Dorsolateral prefrontal cortex (tissue), 122 donors: ENCODE measurements at places on chromosomes 6 and 20.

- DNase-seq = no peak
Measured at GRCh38 chr6:142856624-142857232, 88.2 kb downstream of the HIVEP2 start.

- DNase-seq = no peak
Measured at GRCh38 chr6:68139130-68139529, 496.0 kb upstream of the ADGRB3 start.

DNA sequence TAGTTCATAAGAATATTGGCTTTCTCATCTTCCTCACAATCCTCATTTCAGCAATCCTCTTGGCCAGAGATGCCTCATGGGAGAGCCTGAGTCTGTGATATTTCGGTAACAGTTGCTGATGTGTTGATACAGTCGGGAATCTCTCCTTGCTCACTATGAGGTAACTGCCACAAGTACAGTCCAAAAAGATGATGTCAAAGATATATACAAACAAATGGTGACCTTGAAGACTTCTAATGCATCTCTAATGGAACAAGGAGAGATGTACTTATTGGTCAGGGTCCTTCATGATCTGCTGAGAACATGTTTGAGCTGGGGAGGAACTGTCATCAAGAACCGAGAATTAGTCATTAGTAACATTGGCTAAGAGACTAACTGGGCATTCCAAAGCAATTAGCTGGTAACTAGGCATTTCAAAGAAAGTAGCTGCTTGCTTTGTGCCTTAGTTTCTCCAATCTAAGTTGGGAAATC is 56.1 kb downstream of the FILIP1 start:
- DNase-seq = no peak

DNA sequence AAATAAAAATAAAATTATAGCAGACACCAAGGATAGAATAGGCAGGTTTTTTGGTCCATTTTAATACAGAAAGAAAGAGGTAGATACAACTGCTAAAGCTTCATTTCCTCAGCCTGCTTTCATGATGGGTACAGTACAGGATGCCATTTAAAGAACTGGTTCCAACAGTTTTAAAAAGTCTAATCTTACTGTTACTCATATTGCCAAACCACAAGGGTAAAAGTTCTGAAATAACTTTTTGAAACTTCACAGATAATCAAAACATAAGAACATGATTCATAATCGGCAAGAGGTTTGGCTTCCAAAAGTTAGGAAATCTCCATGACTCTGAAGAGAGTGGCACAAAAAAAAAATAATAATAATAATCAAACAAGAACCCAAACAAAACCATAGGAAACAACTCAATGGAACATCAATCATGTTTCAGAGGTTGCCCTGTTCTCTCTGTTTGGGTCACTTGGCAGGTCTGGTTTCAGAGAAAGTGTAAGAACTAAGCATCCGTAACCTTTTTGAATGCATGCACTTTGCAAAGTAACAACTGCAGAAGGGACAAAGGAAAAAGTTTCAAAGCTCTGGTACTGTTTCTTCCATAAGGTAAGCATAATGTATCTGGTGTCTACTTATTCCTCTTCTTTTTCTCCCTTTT is 79.7 kb downstream of the SMLR1 start:
- DNase-seq = no peak

- no peak for DNase-seq
Measured at GRCh38 chr6:109263873-109264700, 118.2 kb downstream of the CD164 start.

- DNase-seq = no peak
Measured at GRCh38 chr6:159865226-159865920, 25.4 kb upstream of the MAS1 start.

GRCh38 chr6:158372574-158372973 is 60.3 kb downstream of the TULP4 start:
- DNase-seq = no peak

GRCh38 chr6:144485531-144485930 is 200.4 kb downstream of the UTRN start:
- no peak for DNase-seq

DNA sequence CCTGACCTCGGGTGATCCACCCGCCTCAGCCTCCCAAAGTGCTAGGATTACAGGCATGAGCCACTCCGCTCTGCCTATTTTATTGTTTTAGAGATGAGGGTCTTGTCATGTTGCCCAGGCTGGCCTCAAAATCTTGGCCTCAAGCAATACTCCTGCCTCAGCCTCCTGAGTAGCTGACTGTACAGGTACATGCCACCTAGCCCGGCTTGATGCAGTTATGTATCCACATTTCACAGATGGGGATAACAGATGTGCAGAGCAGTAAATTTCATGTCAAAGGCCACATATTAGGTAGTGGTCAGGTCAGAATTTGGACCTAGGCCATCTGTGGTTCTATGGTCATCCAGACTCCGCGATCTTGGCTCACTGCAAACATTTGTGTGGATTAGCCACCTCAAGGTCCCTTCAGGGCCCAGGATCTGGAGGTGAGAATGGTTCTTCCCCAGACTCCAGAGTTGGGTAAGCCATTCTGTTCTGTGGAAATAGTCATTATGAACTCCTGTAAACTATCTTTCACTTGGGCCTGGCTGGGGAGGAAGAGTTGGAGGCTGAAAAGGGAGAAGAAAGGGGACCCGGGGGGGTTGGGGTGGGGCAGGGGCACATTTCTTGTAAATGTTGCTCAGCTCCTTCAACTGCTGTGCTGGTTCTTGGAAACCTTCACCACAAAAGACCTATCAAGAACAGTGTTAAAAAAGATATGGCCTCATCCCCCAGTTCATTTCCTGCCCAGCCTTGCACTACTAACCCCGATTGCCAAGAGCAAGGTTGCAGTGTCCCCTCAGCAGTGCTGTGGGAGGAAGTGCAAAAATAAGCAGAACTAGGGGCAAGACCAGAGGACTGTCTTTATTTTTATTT is 13.0 kb downstream of the PIM1 start:
- DNase-seq = no peak
